ENCODE measurements at places on chromosomes 1 and 21.

- no peak for DNase-seq
Observed at GRCh38 chr1:40409467-40409866, 35.9 kb downstream of the SMAP2 start.

GRCh38 chr1:201663491-201664113 is 124.7 kb downstream of the NAV1 start:
- no peak for DNase-seq

GRCh38 chr1:7630378-7630777 is 140.7 kb upstream of the VAMP3 start:
- DNase-seq: no peak

DNA sequence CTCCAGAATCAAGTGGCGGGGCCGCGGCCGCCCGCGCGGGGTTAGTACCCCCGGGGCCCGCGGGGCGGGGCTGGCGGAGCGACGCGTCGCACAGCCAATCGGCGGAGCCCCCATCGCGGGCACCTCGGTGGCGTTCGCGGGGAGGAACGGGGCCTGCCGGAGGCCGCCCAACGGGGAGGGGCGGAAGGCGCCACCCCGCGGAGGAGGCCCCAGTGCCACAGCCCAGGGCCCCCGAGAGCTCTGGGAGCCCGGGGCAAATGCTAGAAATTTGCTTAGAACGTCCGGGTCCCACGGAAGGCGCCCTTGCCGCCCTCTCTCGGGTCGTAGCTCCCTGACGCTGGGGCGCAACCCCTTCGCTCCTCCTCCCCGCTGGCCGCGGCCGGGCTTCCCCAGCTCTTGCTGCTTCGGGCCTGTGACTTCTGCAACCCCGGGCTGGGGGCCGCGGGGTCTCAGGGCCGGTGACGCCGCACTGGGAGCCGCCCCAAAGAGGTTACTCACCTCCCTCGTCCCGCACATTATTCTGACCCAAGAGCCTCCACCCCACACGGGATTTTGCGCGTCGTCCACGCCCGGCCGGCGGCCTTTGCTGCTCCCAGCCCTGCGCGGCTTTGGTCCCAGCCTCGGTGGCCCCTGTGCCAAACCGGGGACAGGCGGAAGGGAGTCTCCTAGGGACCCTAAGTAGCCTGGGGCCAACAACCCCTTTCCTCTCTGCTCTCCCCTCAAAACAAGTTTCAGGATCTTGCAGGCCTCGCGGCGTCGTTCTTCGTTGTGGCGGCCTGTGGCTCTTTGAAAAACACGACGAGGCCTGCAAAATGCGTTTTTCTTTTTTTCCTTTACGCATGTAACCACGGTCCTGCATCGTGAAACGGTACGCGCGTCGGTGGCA is at the start of gene RUNX3:
Gene RUNX3 (minus strand): TSS at position 17 of the 886 bp plus-strand sequence. CDS start 408 bp downstream, outside the sequence.
- DNase-seq: no peak

DNA sequence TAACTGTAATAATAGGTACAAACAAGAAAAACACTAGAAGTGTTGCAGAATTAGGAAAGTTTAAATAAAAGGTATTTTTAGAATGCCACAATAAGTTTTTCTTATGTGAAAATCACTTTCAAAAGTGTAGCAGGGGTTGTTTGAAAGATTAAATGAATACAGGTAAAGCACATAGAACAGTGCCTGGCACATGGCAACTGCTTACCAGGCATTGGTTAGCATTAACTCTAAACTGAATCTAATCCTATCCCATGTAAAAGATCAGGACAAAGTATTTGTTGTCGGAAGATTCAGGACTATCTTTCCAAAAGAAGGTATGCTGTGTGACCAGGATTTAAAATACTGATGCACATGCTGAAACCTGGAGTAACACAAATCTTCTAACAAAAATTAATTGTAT is 3.3 kb downstream of the AKT3 start:
- DNase-seq: no peak

DNA sequence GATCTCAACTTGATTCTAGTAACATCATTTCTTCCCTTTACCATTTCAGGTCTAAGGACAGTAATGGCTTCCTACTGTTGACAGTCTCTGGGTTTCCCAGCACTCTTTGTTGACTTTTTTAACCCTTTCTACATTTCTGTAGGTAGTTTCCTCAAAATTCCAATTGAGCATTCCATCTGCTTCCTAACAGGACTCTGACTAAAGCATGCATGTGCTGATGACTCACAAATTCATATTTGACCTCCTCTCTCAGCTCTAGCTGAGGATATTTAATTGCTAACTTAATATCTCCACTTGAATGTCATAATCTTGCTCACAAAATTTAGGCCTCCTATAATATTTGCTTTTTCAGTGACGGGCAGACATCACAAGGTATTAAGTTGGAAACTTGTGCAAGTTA is 93.3 kb upstream of the ZNHIT6 start:
- DNase-seq: no peak

GRCh38 chr1:3380469-3380868 is 74.0 kb upstream of the ARHGEF16 start:
- no peak for DNase-seq

- no peak for DNase-seq
Observed at GRCh38 chr1:180566026-180566425, 7.3 kb downstream of the OVAAL start.

GRCh38 chr1:29256979-29257804 is 20.9 kb downstream of the PTPRU start:
- no peak for DNase-seq

DNA sequence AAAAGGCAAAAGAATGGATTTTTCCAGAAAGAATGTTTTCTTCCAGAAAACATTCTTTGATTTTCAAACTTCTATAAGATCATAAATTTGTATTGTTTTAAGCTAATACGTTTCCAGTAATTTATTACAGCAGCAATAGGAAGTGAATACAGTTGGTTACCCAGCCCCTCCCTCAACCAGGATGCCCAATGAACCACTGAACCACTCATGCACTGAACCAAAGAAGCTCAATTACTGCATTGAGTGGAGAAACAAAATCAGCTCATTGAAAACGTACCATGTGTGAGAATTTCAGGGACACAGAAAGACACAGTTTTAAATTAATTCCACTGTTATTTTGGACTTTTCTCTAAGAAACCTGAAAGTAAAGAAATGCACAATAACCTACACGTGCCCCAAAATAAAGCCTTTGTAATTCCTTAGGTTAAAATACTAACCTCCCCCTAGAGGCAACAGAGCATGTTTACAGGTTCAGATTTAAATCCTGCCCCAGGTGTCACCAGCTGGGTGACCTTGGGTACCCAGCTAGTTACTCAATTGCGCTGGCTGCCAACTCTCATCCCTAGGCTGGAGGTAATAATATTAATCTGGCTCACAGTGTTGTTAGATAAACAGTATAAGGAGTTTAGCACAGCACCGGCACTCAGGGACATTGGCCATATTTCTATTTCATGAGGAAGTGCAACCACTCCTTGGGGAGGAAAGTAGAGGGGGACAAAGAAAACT is 111.7 kb downstream of the NMNAT2 start:
- DNase-seq: no peak

GRCh38 chr1:11671544-11672286 is 7.7 kb downstream of the FBXO6 start:
- no peak for DNase-seq

DNA sequence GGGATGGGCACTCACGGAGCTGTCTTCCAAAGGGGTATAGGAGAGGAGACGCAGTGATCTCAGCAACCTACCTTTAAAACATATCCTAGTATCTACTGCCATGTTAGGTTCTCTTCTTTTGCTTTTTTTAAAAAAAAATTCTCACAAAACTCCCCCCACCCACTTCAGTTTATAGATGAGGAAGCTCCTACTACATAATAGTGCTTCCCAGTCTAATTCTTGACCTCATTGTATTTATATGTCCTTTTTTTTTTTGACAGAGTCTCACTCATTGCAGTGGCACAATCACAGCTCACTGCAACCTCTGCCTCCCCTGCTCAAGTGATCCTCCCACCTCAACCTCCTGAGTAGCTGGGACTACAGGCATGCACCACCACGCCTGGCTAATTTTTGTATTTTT is 99.9 kb downstream of the OSBPL9 start:
- no peak for DNase-seq

DNA sequence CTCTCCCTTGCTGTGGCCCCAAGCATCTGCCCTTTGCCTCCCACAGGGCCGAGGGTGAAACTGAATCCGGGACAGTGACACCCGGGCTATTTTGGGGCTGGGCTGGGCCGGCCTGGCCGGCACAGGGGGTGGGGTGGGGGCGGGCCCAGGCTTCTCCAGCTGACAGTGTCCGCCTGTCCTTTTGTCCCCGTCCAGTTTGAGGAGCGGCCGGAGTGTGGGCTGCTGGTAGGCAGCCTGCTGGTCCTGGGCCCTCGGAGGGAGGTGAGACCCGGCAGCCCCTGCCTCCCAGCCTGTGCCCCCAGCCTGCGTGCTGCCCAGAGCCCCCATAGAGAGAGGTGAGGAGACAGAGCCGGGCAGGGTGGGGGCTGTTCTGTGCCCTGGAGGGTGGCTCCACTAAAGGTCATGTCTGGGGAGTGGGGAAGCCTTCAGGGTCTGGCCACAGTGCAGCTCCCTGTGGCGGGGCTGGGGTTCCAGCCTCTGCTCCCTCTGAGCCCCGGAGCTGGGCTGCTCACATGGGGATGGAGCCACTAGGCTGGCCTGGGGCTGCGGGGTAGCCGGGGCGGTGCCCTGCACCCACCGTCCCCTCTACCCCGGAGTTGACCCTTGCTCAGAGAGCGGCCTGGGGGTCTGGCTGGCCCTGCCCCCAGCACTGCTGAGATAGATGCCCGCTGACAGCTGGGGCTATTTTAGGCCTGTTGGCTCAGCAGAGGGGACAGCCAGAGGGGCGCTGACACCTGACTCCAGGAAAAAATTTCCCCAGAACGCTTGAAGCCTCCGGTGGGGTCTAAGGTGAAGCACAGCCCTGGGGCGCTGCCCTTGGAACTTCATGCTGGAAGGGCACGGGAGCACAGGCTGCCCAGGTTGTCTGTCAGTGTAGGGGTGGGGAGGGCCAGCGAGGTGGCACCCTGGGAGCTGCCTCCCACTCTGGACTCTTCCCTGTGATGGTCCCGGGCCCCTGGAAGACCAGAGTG is at the start of gene OBSCN:
Gene OBSCN (plus strand): TSS at position 194 of the 971 bp plus-strand sequence. CDS start 3,740 bp downstream, outside the sequence.
- no peak for DNase-seq

GRCh38 chr1:196535727-196536126 is 72.5 kb downstream of the KCNT2 start:
- DNase-seq: no peak

GRCh38 chr1:162185314-162186025 is 116.0 kb downstream of the NOS1AP start:
- DNase-seq: no peak

- DNase-seq: no peak
Observed at GRCh38 chr1:43835082-43836021, 98.2 kb upstream of the ARTN start.

- DNase-seq: no peak
Observed at GRCh38 chr1:192539297-192540092, 36.1 kb upstream of the RGS1 start.

DNA sequence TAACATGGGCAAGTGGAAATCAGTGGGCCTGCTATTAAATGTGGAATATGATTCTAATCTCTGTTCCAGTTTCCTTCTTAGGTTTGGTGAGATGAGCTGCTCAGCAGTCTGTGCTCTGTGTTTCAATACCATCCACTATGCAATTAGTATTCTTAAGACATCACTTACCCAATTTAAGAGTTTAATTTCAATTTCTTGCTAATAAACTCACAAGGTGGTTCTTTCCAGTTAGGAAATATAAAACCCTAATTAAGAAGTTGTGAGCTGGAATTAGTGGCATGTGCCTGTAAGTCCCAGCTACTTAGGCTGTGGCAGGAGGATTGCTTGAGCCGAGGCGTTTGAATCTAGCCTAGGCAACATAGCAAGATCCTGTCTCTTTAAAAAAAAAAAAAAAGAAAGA is 51.7 kb downstream of the MPZL1 start:
- no peak for DNase-seq

DNA sequence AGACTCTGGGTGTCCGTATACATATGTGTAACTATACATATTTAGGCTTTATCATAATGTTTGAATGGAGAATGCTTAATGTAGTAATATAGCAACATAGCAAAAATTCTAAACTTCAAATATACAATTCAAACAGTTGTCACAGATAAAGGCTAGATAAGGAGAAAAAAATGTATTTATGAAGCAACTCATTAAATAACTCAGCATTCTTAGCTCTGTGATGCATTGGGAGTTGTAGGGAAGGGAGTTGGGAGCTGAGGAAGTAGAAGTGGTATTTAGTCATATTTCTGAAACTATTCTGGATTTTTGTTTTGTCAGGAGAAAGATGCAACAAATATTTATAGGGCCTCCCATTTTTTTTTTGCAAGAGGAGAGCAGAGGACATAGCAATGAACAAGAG is 197.8 kb downstream of the PBX1 start:
- no peak for DNase-seq

DNA sequence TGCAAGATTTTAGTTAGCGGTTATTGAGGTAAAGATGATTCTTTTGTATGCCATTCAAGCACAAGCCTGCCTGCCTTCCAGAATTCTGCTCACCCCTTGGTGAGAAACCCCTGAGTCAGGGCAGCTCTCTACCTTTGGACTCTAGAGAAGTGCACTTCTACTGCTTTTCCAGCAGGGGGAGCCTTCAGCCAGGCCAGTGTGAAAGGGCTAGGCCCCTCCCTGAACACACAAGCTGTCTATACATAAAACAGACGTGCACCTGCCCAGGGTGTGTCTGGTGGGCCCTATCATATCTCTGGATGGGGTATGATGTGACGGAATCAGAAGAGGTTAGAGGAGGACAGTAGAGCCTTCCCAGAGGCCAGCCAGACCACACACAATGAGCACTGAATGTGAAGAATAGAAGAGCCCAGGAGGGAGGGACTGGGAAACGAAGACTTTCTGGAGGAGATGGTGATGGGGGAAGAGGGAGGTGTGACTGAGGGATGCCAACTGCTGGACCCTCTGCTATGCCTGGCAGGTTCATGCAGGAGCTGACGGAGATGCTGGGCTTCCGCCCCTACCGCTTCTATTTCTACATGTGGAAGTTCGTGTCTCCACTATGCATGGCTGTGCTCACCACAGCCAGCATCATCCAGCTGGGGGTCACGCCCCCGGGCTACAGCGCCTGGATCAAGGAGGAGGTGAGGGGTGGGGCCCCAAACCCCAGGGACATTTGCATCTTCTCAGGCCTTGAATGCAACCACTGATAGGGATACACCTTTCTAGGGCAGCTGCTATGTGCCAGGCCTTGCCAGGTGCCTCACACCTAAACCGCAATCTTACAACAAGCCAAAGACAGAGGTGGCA is 13.0 kb upstream of the KCNC4 start:
- no peak for DNase-seq

GRCh38 chr1:234397732-234398131 is 24.5 kb downstream of the COA6 start:
- DNase-seq: no peak

- DNase-seq: no peak
Observed at GRCh38 chr1:42052072-42052699, 101.0 kb upstream of the GUCA2B start.

GRCh38 chr1:6438047-6438525 is 13.5 kb downstream of the ESPN start:
- DNase-seq: peak; percentile 75
